ENCODE measurements at places on chromosomes 7 and 10. TPM values are rescaled to one million over a fixed set of nuclear protein-coding genes. Genes with fewer than 3 reads are reported as not detected.

DNA sequence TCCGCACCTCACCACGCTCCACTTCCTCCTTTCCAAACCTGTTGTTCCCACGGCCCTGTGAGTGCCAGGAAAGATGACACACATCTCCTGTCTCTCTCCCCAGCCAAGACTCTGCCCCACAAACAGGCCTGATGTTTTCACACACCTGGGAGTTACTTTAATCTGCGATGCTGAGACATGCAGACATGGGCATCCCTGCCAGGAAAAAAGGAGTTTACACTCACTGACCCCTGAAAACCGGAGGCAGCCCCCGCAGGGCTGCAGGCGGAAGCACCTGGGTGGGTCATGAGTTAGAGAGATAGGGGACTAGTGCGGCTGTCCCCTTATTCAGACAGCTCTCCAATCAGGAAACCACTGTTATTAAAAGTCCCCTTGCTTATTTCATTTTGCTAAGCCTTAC is 106.4 kb upstream of the CARD11 start:
- DNase-seq: no peak

DNA sequence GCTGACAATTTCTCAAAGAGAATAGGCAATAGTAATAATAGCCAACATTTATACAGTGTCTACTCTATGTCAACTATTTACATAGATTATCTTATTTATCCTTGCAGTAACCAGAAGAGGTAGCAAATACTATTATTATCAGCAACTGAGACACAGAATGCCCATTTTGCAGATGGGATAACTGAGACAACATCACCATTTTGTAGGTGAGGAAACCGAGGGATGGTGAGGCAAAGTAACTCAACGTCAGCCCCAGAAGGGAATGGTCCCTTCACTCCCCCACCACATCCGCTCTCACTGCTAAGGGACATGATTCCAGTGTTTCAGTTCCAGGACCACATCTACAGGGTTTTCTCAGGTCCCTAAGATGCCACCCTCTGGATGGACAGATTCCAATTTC is 261.2 kb upstream of the NEBL start:
- no peak for DNase-seq

- DNase-seq: no peak
Observed at GRCh38 chr7:2213551-2214215, 19.1 kb downstream of the MAD1L1 start.

DNA sequence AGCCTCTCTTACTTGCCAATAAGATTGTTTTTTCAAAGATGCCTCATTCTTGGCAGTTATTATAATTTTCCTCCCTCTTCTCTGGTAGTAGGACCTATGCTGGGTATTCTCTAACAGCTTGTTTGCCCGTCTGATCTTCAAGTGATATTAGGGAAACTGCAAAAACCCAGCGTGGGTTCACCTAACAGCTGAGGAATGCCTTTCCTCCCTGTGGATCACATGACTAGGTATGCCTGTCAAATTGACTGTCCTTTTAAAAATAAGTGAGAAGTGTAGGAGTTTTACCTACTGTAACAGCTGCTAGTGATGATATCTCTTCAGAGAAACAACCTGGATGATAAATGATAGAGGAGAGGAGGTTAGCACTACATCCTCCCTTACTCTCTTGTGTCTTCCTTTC is 22.0 kb downstream of the HECTD2 start:
- no peak for DNase-seq

The ZFAND2A gene
- total RNA-seq: 6.4 TPM

- DNase-seq: no peak
Observed at GRCh38 chr10:12629767-12630165, 280.4 kb downstream of the CAMK1D start.

The PCLO gene
- total RNA-seq: 4.8 TPM

DNA sequence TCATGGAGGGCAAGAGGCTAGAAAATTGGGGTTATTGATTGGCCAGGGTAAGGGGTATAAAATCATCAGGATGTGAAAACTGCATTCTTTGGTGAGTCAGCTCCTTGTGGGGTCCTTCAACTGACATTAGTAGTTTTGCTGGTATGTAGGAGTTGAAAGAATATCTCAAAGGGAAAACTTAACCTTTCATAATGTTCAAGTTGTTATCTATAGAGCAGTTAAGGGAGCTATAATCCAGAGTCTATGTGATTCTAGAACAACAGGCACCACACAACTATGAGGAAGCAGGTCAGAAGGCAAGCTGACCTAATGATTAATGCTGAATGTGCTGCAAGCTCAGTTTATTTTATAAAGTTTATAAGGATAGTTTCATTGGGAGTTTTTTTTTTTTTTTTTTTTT is 13.7 kb downstream of the PRPS1L1 start:
- DNase-seq: no peak

GRCh38 chr7:17792075-17792936 is 148.0 kb downstream of the SNX13 start:
- DNase-seq: no peak

The TMEM236 gene
- total RNA-seq: 0.04 TPM

The TFEC gene
- 0.40 TPM for total RNA-seq

The UNCX gene
- total RNA-seq: not detected

DNA sequence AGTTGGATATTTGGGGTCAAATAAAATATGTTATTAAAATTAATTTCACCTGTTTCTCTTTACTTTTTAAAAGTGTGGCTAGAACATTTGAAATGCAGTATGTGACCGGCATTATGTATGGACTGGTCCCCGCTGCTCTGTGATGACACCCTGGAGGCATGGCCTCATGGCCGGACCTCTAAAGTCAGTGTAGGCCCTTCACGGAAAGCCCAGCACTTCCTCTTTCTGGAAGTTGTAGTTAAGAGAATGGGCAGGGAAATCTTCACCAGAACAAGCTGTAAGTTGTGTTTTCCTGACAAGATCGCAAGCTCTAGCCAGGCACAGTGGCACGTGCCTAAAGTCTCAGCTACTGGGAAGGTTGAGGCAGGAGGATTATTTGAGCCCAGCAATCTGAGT is 38.3 kb upstream of the SRGN start:
- DNase-seq: no peak

- no peak for DNase-seq
Observed at GRCh38 chr10:111833251-111833650, 350.3 kb downstream of the GPAM start.

The VSTM4 gene
- total RNA-seq: 0.80 TPM

- DNase-seq: no peak
Observed at GRCh38 chr10:94366382-94366781, 3.6 kb upstream of the NOC3L start.

The FGFBP3 gene
- not detected for total RNA-seq

GRCh38 chr7:9030976-9031375 is 597.6 kb downstream of the NXPH1 start:
- no peak for DNase-seq

DNA sequence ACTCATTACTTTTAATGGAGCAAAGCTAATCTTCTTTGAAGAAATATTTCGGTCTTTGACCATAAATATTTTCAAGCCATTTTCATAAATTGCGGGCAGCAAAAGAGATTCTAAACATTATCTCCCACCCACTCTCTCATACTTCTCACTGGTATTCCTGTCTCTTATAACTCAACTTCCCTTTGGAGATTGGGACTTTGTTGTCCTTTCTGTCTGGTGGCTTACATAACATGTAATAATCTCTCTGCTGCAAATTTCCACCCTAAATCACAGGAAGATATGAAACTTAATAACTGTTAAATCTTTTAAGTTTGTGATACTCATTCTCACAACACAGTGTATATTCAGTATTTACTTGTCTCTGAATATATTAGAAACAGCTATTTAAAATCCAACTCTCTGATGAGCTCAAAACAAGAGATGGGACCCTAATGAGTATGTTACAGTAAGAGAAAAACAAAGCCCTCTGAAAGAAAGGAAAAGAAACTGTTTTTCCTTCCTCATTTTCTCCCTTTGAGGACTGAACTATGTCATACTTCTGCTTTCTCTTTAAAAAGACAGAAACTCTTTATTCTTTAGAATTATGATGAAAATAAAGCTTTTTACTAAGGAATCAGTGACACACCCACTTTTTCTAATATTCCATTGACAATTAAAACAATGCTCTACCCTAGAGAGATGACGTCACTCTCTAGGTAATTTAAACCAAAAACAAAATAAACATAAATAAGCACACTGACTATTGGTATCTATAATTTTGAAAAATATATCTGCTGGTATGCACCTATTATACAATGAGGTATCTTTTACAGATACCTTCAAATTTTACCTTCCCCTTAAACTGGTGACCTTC is 14.7 kb downstream of the CALCR start:
- no peak for DNase-seq

The SPAG6 gene
- total RNA-seq: not detected

GRCh38 chr7:142130267-142130666 is 18.7 kb downstream of the MGAM2 start:
- no peak for DNase-seq

- no peak for DNase-seq
Observed at GRCh38 chr7:108093851-108094331, 36.3 kb downstream of the LAMB4 start.

- no peak for DNase-seq
Observed at GRCh38 chr10:65350611-65351010, 1575.2 kb upstream of the LRRTM3 start.

- no peak for DNase-seq
Observed at GRCh38 chr10:93300288-93300917, 181.7 kb downstream of the MYOF start.

DNA sequence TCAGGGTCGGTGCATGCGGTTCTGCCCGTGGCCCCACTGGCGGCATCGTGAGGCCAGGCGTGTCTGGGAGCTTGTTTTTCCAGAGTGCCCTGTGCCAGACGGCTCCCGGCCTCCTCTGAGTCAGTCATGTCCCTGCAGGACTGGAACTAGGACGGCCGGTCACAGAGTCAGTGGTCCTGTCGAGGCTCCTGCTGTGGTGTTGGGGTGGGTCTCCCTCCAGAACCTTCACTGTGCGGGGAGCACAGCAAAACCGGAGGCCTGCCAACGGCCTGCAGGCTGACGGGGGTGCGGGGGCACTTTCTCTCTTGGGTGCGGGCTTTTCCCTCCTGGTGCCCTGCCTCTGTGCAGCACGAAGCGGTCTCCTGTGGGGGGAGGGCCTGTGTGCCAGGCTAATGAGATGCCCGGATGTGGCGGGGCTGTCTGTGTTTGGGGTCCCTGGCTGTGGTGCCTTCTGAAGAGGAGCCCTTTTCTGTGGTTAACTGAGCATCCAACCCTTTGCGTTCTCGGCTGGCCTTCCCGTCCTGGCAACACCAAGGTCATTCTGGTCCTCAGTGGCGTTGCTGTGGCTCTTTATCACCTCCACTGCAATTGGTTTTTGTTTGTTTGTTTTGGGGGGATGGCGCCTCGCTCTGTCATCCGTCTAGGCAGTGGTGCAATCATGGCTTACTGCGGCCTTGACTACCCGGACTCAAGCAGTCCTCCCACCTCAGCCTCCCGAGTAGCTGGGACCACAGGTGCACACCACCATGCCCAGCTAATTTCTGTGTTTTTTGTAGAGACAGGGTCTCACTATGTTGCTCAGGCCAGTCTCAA is 8.0 kb downstream of the GET4 start:
- DNase-seq: no peak

GRCh38 chr7:44307301-44307900 is 18.0 kb downstream of the CAMK2B start:
- DNase-seq: no peak

The CPA1 gene
- total RNA-seq: not detected

The CYP3A7 gene
- total RNA-seq: not detected

The NOS3 gene
- total RNA-seq: 1.8 TPM

DNA sequence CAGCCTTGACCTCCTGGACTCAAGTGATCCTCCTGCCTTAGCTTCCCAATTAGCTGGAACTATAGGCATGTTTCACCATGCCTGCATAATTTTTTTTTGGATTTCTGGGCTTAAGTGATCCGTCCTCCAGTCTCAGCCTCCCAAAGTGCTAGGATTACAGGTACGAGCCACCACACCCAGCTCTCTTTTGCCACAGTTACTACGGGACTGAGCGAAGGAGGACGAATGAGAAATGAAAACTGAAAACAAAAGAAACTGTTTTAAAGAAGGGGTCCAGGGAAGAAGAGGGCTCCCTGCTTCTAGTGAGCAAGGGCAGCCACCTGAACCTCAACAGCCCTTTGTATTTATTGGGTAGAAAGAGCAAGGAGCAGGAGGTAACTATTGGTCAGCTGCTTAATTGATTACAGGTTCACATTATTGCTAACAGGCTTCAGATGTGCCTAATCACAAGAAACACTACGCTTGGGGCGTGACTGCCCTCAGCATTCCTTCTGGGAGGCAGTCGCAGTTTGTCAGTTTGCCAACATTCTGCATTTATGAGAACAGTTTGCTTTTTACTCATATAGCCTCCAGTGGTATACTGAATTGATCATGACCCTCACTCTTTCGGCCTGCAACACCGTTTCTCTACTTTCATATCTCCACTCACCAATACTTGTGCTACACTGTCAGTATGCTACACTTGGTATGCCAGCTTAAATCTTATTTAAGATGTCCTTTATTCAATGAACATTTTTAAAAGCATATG is 676.8 kb downstream of the DNAJB9 start:
- DNase-seq: no peak

The EPHA1 gene
- 132 TPM for total RNA-seq

DNA sequence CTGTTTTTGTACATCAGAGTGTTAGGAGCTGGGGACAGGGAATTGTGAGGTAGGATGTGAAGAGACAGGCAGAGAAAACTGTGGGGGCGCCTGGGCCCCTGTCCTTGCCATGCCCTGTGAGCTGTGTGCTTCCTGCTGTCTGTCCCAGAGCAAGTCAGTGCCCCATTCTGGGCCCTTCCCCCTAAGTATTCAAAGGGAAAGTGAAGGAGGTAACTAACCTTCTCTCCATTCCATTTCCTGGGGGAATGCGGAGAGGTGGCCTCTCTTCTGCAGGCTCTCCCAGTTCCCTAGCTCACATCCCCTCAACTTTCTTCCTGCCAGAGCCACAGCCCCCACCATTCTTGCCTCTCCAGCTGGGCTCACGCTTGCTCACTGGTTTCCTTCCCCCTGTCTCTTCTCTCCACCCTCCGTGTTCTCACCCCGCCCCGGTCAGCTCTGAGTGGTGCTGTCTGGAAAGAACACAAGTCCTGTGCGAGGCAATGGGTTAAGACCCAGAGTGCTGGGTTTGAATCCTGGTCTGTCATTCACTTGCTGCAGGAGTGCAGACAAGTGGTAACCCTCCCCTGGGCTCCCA is 9.7 kb upstream of the VSIR start:
- DNase-seq: no peak

The CCDC3 gene
- 5.6 TPM for total RNA-seq

The MBL2 gene
- total RNA-seq: not detected

GRCh38 chr10:70582793-70583668 is 19.5 kb downstream of the PRF1 start:
- DNase-seq: no peak

GRCh38 chr10:88990384-88991160 is at the start of gene FAS:
TSS of gene FAS (plus strand) at chr10:88990798. CDS start at chr10:88990877, 79 bp downstream.
- DNase-seq: peak; percentile 38

The ANKRD61 gene
- total RNA-seq: not detected

GRCh38 chr10:102621443-102622325 is 22.6 kb upstream of the TRIM8 start:
- no peak for DNase-seq

The RALA gene
- 40.6 TPM for total RNA-seq
